SK-N-MC (cell line): ENCODE measurements at places on chromosomes 6 and 20.
A peak's percentile ranks its signal among the peaks of the same experiment; 100 is the strongest.

DNA sequence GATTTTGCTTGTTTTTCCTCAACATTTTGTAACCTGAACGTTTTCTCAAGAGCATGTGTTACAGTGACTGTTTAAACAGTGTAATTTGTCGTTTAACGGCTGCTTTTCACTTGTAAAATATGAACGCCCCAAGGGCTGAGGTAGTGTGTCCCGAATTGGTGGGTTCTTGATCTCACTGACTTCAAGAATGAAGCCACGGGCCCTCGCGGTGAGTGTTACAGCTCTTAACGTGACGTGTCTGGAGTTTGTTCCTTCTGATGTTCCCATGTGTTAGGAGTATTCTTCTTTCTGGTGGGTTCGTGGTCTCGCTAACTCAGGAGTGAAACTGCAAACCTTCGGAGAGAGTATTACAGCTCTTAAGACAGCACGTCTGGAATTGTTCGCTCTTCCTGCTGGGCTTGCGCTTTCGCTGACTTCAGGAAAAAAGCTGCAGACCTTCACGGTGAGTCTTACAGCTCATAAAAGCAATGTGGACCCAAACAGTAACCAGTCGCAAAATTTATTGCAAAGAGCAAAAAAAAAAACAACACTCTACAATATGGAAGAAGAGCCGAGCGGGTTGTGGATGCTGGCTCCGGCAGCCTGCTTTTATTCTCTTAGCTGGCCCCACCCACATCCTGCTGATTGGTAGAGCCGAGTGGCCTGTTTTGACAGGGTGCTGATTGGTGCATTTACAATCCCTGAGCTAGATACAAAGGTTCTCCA, 25.1 kb upstream of the TRIM27 start:
- DNase-seq = no peak

GRCh38 chr6:4008324-4009047, 70.5 kb downstream of the FAM217A start:
- peak; percentile 81 for DNase-seq

- no peak for DNase-seq
These were observed 19.4 kb downstream of the MAP3K5 start for GRCh38 chr6:136772685-136773472.

DNA sequence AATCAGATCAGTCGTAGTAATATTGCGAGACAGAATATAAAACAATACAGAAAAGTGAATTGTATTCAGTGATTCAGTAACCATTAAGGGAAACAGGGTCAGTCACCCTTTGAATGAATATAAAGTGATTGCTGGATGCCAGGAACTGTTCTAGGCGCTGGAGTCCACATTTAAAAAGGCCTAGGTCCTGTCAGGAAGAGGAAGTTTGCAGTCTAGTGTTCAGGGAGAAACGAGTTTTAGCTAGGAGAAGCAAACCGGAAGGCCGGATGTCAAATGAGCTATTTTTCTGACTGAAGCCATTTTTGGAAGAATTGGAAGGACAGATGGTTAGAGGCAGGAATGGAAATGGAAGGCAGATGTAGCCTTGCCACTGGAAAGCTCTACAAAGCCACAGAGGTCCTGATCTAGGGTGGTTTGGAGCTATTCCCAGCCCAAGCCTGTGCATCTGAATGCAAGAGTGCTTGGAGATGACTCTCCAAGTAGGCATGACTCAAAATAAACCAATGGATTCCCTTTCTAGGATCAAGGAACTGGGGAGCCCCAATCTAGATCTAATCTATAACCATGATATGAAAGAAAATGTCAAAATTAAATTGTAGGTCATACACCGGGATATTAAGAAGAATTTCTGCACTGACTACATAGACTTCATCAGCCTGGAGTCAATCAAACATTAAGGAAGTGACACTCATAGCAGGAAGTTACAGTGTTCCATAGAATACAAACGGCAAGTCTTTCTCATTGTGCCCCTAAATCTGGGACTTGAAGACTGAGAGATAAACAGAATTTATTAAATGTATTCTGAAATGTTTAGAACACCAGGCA, 36.8 kb upstream of the CDKAL1 start:
- no peak for DNase-seq

GRCh38 chr6:150756173-150756572, 109.3 kb upstream of the MTHFD1L start:
- DNase-seq = no peak

GRCh38 chr6:131062241-131063027, 611 bp downstream of the EPB41L2 start:
- DNase-seq = no peak

DNA sequence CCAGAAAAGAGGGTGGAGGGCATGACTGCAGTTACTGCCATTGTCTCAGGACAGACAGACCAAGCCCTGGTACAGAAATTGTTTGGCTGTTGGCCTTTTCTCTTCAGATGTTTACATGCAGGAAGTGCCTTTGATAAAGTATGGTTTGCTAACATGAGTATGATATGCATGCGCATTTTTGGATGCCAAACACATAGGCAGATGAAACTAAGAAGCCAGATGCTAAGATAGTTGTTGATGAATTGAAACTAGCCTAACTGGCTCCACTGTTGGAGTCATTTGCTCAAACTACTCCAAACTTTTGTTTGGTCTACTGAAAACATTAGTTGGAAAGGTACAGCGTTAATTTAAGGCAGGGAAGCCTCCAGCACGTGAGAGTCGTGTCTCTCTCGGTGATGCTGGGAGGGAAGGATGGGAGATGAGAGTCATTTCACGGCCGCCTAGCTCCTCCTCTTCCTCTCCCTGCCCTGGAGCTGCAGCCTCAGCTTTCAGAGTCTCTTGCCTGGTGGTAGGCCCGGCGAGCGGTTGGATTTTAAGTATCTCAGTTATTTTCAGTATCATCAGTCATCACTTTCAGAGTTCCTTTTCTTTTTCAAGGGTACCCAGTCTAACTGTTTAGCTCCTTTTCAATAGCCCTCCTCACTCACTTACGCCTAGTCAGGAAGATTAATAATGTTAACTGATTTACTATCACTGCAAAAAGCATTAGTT, 29.7 kb downstream of the RREB1 start:
- no peak for DNase-seq

DNA sequence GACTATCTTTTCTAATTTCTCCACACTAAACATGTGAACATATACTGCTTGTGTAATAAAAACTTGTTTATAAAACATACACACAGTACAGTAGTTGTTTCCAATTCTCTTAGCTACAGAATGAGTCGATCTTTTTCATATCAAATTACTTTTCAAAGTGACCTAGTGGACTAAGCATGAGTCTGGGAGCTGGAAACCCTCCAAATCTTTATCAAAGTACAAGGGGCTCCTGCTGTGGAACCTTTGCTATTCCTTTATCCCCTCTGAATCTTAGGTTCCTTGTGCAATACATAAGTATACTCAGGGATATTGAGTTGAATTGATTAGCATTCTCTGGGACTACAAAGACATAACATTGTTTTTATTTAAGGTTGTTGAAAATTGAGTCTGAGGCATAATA, 48.7 kb upstream of the TAB2 start:
- no peak for DNase-seq

GRCh38 chr20:53138454-53139262, 166.5 kb downstream of the TSHZ2 start:
- no peak for DNase-seq

GRCh38 chr6:127195833-127196232, 70.8 kb upstream of the RNF146 start:
- no peak for DNase-seq

- DNase-seq = no peak
These were observed 46.1 kb upstream of the TNFAIP3 start for GRCh38 chr6:137820952-137821351.
